ENCODE measurements at places on chromosomes 2 and 18.

DNA sequence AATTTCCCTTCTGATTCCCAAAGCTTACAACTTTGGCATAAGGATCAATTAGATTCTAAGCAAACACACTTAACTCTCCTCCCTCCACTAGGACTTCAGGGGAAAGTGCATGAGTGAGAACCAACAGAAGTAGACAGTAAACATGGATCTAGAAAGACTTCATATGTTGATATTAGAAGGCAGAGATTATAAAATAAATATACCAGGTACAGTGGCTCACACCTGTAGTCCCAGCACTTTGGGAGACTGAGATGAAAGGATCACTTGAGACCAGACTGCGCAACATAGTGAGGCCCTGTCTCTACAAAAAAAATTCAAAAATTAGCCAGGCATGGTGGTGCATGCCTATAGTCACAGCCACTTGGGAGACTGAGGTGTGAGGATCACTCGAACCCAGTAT is 15.9 kb downstream of the NBEAL1 start:
- DNase-seq = no peak

- DNase-seq = no peak
Observed at GRCh38 chr2:28592481-28592880, 96.6 kb downstream of the PLB1 start.

DNA sequence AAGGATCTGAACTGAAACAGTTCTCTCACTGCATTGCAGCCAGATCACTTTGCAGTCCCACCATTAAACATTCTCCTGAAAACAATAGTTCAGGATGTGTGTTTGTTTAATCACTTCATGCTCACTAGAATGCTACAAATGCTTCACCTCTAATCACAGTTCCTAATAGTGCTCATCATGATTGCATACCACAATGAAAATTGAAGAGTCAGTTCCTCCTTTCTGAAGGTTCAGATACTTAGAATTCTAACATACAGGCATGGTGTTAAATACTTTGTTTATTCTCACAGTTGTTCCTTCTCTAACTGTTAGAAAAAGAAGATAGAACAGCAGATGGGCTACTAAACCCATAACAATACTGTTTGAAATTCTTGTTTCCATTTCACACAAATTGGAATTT is 622.3 kb upstream of the ACVR2A start:
- no peak for DNase-seq

- no peak for DNase-seq
Observed at GRCh38 chr2:43358410-43359201, 132.2 kb upstream of the ZFP36L2 start.

GRCh38 chr2:3597567-3597966 is 2.7 kb downstream of the COLEC11 start:
- DNase-seq = peak; percentile 19

DNA sequence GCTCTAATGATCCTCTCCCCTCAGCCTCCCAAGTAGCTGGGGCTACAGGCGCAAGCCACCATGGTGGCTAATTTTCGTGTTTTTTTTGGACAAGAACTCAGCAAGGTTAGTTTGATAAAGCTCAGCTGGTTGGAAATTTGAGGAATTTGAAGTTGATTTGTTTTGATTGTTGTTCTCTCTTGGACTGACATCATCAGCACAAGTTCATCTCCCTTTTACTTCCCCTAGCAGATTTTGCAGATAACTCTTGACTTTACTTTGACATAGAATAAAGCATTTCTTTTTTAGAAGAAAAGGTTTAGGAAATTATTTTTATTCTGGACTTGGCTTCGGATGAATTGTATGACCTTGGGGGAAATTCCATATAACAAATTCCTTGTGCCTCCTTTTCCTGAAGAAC is 74.9 kb upstream of the DLX2 start:
- DNase-seq = no peak

- DNase-seq = no peak
Observed at GRCh38 chr2:189485146-189485545, 43.9 kb downstream of the WDR75 start.

DNA sequence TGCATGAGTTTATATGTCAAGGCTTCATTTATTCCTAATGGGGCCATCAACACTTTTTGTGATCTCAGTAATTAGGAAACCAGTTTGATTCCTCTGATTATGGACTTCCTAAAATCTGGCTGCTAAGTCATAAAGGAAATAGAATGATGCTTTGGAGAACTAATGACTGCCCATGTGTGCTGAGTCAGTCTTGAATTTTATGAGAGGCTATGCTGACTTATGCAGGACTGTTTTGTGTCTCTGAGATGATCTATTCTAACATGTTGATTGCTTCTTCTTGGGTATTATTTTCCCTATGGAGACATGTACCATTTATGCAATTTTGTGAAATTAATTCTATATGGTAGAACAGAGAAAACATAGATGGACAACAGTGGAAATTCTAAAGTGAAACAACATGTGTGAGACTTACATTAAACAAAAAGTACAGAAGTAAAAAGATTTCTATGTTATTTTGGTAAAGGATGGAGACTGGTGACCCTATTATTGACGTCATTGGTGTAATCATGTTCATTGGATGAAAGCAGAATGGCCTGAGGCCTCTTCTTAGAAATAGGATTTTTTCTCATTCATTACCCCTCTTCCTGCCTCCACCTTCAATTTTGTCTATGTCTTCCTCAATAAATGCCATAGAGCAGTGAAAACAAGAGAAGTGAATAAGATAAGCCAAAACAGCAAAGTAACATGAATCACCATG is 1658.2 kb upstream of the PIK3C3 start:
- DNase-seq = no peak

DNA sequence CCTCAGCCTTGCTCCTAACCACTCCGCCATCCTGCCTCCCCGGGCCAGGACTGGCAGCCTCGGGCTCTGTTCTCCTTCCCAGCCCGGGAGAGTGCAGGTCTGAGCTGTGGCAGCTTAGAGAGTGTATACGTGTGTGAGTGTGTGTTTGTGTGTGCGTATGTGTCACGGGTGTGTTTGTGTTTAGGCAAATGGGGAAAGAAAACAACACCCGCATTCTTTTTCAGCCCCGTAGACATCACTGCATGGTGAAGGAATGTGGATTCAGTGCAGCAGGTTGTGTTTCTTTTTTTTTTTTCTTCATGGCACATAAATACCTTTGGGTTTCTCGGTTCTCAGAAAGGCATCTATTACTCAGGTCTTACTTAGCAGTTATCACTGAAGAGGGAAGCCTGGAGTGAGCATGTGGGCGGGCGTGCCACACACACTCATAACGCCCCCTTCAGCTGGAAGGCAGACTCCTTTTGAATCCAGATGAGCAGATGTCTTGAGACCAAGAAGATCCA is 44.2 kb downstream of the GLI2 start:
- no peak for DNase-seq

GRCh38 chr2:194672994-194673393 is 984.0 kb upstream of the SLC39A10 start:
- DNase-seq = no peak

DNA sequence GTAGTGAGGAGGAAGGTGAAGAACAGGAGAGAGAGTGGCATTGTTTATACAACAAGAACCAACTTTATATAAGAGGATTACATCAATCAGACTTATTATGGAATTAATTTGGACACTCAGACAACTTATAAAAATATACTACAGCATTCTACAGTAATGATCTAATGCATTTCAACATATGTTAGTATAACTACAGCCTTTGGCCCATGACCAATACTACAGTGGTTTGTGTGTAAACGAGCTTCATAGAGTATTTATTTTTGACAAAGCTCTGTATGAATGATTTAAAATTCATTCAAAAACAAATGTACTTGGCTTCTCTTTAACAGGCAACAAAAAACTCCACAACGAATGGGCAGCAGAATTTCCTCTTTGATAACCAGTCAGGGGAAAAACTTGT is 72.8 kb downstream of the ZNF521 start:
- no peak for DNase-seq

DNA sequence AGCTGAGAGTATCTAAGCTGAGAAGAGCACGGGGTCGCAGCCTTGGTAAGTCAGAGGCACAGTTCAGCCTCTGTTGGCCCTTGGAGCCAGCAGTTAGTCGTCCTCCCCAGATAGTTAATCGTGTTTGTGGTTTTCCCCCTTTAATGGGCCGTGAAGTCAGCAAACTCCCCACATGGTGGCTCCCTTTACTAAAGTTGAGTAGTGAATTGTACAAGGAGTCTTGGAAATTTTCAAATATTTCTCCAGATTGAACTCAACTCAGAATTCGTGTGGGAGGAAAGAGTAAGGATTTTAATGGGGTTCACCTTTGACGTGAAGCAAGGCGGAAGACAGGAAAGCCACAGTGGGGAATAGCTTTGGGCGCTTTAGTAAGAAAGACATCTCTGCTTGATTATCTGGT is 2.4 kb upstream of the ADCYAP1 start:
- no peak for DNase-seq

GRCh38 chr18:28050545-28050944 is 126.4 kb downstream of the CDH2 start:
- DNase-seq = no peak

GRCh38 chr18:45342166-45342565 is 273.1 kb upstream of the SLC14A2 start:
- DNase-seq = no peak

DNA sequence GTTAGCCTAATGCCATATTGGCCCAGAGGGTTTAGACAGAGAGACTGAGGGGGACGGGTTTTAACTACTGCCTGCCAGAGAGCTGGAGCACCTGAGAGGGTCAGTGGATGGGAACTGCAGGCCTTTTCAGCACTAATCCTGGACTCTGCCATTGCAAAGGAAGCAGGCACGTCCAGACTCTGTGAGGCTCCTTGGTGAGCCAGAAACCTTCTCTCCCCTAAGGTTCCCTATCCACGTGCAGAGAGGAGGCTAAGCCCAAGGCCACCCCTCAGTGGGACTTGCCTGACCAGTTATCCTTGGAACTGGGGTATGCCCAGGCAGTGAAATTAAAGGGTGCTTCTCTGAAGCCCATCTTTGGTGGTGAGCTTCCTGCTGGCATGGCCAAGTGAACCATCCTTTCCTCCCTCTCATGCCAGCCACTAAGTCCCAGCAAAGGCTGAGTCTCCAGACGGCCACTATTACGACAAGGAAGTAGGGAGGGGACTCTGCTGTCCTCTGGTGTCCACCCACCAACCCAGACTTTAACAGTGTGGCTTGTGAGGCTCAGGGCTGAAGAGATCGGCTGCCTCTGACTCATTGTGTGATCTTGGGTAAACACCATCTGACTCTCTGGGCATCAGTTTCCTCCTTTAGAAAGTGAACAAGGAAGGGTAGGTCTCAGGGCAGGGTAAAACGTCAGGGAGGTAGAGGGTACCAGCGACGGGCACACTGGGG is 3.9 kb upstream of the MLPH start:
- no peak for DNase-seq

DNA sequence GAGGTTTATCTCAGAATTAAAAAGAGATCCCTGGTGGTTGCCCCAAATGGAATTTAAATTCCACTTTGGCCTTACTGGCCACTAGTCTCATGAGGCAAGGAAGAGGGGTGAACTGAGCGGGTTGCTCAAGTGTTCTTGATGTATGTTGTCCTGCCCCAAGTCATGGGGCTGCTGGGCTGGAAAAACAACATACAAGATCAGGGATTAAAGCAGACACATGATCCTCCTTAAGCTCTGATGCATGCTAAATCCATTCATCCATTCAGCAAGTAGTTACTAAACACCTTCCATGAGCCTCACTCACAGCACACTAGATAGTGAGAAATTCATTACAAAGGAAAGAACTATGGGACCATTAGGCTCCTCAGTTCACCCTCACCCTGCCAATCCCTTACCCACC is 196.3 kb downstream of the MREG start:
- DNase-seq = no peak

GRCh38 chr2:234204480-234204879 is 154.0 kb downstream of the SPP2 start:
- DNase-seq = no peak

DNA sequence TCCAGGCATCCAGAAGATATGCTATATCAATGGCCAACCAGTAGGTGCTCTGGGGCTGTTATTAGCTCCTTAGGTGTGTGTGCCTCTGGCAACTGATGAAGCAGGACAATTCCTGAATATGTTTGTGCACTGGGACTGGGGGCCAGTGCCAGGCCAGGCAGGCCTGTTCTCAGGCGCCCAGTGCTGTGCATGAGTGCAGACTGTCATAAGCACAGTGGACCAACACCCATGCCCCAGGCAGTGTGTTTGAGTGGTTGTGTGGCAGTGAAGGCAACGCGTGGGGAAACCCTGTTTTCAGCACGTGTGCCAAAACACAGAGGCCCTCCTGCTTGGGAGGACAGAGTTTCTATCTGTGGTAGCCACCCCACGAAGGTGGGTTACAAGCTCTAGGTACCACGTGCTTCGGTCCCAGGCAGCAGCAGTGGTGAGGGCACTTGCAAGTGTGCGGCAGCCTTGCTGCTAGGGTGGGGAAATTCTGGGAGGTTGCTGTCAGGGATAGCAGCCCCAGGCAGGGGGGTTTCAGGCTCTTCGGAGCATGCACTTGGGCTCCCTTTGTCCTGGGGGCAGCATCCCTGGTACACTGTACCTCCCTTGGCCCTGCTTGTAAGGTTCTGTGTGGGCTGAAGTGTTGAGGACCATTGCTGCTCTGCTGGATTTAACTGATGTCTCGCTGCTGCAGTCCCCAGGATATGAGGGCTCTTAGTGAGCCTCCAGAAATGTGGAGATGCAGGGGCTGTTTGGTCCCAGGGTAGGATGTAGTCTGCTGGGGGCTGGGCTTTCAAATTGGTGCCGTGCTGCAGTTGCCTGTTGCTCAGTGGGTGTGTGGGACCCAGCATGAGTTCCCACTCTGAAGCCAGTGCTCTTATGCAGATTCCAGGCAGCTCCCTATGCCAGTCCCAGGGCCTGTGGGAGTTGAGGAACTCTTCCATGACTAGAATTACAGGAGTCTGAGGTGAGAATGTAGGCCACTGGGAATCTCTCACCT is 280.9 kb downstream of the RPRM start:
- no peak for DNase-seq

DNA sequence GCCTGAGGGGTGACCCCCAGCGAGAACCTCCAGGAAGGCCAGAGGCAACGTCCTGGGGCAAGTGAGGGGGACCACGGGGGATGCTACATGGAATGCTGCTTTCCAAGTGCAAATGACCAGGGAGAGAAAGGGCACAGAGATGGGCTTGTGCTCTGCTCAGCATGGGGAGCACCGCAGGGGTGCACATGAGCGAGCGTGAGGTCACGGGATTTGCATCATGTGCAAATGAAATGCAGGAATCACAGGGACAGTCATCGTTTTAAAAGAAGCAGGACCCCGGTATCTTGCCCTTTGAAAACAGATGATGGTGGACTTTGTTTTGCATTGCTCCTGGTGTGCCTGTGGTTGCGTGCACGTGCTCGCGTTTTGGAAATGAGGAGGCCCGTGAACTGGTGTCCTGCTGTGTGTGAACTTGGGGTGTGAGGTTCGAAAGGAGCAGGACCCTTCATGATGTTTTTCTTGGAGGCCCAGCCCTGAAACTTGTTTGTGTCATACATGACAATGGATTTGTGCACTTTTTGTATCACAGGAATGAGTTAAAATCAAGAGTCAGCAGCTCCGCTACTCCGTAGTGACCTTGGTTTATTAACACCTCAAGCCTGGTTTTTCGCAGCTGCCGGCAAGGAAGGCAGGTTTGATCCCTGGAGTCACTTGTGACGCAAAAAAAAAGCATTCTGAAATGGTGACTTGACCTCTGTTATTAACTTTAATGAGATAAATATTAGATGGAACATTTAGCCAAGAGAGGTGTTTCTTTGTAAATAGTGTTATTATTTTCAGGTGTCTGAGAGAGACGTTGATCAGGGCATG is 234.5 kb downstream of the LDLRAD4 start:
- DNase-seq = no peak

- no peak for DNase-seq
Observed at GRCh38 chr2:212905640-212906201, 245.7 kb downstream of the IKZF2 start.

GRCh38 chr18:46346213-46346612 is 242.0 kb downstream of the HAUS1 start:
- no peak for DNase-seq

Data from stimulated activated CD4-positive, alpha-beta T cell treated with anti-CD3 and anti-CD28 coated beads, TNF-alpha, amount 100 ng/mL, for 24 hours (primary cell).